ENCODE measurements at places on chromosomes 4 and X. TPM values are rescaled to one million over a fixed set of nuclear protein-coding genes. Genes with fewer than 3 reads are reported as not detected.

GRCh38 chr4:6468376-6468775, 4.0 kb downstream of the PPP2R2C start:
- DNase-seq, result no peak

MFAP3L gene
- 2.9 TPM for total RNA-seq

- no peak for DNase-seq
Observed at GRCh38 chr4:140222171-140222570, 68.2 kb upstream of the MAML3 start.

DNA sequence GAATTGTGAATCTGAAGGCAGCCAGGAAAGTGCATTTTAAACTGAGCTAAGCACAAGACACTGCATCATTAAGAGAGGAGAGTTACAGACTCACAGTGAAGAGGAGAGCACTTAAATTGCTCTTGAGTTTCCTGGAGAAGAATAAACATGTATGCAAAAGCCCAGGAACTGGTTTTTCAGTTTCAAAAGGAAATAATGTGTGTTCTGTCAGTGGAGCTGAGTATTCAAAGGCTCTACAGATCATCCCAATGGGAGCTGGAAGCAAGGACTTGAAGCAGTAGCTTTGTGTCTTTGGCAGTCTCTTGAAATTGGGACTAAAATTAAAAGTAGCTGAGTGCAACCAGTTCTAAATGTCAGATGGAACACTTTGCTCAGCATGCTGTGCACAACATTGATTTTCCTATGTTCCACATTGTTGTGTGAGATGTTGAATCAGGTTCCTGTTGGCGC, 147.5 kb upstream of the ANK2 start:
- DNase-seq, result no peak

- DNase-seq, result peak; percentile 40
Observed at GRCh38 chrX:151753313-151754046, 18.9 kb downstream of the CNGA2 start.

DNA sequence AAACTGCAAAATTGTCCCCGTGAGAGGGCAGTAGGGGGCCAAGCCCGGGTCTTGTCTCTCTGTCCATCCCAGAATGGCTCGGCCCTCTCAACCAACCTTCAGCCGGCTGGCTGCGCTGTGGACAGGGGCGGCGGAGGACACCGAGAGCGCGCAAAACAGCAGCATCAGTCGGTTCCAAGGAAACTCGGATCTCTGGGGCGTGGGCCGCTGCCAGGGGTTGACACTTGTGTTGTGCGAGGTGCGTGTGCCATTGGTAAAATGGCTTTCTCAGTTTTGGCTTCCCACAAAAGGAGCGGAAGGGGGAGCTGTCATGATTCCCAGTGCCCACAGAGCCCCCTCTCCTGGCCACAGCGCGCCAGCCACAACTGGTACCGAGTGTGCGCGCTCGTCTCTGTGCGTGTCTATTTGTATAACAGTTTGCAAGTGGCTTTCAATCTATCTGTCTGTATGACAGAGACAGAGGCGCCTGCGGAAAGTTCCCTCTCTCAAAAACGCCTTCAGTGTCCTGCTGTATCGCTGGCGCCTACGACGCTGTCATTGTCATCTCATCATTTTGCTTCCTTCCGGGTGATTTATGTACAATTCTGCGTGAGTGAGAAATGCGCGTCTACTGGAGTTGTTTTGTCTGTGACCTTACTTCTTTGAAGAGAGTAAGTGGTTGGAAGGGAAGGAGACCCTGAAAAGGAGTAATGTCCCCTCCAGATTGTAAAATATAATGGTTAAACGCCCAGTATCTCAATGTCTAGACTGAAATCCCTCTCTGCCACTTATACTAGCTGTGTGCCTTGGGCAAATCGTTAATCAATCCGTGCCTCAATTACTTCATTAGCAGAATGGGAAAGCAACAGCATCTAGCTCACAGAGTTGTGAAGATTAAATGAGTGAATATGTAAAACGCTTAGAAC, 1.8 kb downstream of the DKK2 start:
- DNase-seq, result peak; percentile 83

DNA sequence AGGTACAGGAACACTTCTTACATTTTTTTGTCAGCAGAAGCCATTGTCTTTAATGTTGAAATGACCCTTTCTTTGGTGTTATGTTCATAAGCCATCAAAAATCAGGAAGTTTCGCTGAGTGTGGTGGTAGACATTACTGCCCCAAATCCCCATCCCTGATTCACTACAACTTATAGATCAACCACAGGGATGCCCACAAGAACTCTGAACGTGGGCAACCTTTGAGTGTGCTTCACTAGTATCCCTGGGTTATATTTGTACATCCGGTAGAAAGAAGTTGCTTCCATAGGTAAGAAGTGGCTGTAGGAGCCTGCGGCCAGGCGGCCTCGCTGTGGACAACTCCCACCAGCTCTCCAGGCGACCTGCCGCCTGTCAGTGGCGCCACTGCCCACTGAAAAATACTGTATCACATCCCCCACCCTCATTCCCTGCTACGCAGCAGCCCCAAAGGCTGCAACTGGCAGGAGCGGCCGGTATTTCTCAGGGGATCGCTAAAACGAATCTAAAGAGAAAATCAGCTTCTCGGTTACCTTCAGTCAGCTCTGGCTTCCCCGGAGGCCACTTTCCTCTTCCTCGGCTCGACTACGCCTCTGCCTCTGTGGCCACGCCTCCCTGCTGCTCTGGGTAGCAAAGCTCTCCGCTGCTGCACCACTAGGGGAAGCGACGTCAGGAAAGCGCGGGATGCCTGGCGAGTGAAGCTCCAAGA, 13.9 kb upstream of the ETDC start:
- DNase-seq, result peak; percentile 63

DNA sequence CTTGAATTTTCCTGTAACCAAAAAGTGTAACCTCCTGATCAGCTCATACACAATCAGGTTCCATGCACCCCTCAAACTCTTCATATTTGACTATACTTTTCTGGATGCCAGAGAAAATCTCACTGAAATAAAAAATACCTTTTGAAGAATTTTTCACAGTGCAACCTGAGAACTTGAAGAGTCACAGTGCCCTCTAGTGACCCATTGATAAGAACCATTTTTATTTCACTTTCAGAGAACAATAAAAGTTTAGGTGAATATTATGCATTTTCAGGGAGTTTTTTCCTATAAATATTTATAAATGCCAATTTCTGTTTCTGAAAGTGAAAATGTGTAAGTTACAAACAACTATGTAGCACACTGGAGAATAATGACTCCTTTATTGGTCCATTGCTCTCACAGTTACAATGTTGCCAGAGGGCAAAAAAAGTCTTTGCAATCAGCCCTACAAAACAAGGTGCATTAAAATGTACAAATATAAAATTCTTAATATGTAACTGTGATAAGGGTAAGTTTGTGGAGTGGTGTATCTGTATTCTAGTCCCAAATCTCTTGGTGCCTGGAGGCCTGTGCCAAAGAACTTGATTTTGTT, 153.6 kb upstream of the INTU start:
- DNase-seq, result peak; percentile 36

DNA sequence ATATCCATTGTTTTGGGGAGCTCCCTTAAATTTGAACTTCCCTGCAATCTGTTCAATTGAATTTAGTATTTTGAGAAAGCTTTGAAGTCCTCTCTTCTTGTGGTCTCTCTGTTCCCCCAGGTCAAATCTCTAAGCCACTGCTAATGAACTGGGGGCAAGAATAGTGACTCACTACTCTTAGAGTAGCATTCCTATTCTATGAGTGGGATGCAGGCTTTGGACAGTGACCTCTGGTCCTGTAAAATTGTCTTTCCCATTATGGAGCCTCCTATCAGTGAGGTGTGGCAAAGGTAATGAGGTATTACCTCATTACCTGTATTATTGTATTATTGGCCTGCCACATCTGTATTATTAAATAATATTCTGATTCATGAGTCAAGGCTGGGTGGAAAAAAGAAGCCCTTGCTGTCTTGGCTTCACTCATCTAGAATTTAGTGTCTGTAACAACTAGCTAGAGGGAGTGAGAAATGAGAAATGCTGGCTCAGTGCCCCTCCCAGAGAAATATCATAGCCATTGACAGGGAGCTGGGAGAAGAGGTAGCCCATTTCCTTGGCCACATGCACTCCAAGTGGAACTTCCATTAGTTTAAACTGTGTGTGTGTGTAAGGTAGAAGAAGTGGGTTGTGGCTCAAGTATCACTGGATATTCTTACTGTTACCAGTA, 393.9 kb upstream of the CTSO start:
- DNase-seq, result no peak

GRCh38 chr4:96228463-96228862, 388.6 kb downstream of the PDHA2 start:
- DNase-seq, result no peak

DNA sequence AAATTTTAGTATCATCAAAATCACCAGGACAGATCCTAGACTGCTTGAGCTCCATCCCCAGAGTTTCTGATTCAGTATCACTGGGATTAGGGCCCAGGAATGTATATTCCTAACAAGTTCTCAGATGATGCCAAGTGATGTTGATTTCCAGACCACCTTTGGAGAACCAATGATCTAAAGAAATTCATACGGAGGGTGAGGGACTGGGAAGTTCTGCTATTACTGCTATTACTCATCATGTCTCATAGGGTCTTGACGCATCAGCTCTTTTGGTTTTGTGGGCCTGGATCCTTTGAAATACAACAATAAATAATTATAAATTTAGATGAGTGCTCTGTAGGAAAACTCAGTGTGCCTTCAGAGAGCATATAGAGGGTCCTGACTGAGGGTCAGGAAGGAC, 59.8 kb upstream of the LGI2 start:
- no peak for DNase-seq

DNA sequence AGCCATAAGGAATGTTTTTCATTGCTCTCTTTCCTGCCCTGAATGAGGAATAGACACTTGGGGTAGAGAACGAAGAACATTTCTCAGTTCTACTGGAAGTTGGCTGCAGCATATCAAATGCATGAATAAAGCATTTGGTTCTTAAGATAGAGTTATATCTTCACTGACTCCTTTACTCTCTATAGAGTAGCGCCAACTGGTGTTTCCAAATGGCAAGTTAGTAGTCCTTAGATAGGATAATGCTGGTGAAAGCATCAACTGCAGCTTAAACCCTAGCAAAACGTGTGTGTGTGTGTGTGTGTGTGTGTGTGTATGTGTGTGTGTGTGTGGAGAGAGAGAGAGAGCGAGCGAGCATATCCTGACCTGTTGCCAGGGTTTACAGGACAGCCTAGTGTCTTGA, 62.2 kb upstream of the FRMPD4 start:
- DNase-seq, result no peak

GIMD1 gene
- total RNA-seq, result 3.4 TPM

- no peak for DNase-seq
Observed at GRCh38 chr4:173958445-173958844, 325.0 kb downstream of the FBXO8 start.

DNA sequence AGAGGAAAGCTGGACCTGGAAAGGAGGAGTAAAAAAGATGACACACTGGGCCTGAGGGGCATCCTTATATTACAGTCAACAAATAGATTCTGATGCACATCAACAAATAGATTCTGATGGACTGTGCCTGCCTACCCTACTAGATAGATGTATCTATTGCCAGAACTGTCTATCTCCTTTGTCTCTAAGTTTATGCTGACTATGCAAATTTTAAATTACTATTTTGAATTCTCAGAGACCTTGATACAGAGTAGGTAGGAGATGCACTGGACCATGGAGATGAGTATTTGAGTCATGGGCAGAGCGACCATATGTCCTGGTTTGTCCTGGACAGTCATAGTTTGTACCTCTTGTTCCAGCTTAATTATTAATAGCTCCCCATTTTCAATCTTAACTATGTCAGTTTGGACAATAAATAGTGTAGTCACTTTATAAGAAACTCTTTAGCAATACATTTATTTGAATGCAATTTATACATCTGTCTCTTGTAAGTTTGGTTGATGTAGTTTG, 247.9 kb upstream of the PPP1R2C start:
- no peak for DNase-seq

BMX gene
- 8.7 TPM for total RNA-seq

TEX13C gene
- 2.6 TPM for total RNA-seq

DNA sequence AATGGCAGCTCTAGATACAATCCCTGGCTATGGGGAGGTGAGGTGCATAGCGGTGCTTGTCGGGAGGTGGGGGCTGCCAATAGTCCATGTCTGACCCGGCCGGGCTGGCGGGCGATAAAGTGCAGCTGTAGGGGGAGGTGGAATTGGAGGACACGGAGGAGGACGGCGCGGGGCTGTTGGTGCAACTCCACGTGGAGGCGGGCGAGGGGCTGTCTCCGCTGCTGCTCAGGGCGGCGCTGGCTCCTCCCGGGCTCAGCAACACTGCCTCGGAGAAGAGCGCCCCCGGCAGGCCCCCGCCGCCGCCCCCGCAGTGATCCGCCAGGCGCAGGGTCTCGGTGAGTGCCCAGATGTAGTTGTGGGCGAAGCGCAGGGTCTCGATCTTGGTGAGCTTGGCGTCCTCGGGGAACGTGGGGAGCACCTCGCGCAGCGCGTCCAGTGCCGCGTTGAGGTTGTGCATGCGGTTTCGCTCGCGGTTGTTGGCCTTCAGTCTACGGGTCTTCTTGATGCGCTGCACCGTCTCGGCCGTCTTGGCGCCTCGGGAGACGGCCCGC, 1.3 kb downstream of the NEUROG2 start:
- no peak for DNase-seq

DNA sequence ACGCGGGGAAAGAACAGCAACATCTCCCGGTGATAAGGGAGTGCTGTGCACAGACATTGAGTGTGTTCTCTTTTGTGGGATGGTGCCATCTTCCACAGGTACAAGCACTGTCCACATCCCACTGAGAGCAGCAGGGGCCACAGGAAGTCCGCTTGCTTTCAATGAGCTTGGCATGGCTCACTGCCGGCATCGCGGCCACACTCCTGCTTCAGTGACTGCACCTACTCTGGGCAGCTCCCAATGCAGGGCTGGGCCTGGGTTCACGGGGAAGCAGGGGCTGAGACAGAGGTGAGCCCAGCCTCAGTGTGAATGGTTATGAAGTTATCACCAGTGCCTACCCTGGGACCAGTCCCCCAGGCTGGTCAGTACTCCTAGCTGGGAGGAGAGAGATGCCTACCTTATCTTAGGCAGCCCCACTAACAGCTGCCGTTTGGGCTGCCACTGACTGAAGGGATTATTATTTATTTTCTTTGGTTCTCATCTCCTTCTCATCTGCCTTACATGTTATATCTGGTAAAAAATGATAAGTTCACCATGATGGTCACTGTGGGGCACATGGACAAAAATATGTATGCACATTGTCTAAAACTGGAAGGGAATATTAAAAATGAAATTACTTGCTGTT, 99.2 kb downstream of the MGST2 start:
- no peak for DNase-seq

DNA sequence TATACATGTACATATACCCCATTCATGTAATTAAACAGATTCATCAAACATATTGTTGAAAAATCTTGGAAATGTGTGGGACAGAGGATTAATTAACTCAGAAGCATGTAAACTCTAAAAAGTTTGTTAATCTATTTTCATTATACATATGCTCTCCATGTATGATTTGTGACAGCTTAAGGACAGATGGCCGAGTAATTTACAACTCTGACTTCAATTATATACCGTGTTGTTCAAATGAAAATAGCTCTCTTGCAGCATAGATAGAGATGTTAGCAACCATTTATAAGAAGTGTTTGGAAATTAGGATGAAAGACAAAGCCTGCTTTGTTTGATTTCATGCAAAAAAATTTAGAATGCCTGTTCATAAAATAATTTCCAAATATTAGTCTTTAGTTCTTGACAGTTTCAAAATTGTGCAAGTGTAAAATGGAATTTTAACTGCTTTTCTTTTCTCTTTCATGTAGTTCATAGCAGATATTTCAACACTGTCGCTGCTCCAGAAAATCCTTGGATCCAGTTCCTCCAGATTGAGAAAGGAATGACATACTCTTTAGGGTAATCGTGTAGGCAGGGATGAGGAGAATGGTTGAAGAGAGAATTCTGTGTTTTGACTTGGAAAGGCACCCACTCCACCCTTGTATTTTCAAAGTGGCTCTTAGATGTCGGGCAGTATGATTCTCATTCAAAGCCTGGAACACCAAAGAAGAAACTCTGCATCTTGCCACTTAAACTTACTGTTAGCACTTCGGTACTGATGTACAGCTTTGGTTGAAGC, 23.1 kb downstream of the AFF2 start:
- DNase-seq, result no peak

ARSD gene
- total RNA-seq, result 22.9 TPM
